ENCODE measurements at places on chromosomes 5 and 9.

- no peak for DNase-seq
Observed at GRCh38 chr5:40687321-40687720, 7.6 kb downstream of the PTGER4 start.

DNA sequence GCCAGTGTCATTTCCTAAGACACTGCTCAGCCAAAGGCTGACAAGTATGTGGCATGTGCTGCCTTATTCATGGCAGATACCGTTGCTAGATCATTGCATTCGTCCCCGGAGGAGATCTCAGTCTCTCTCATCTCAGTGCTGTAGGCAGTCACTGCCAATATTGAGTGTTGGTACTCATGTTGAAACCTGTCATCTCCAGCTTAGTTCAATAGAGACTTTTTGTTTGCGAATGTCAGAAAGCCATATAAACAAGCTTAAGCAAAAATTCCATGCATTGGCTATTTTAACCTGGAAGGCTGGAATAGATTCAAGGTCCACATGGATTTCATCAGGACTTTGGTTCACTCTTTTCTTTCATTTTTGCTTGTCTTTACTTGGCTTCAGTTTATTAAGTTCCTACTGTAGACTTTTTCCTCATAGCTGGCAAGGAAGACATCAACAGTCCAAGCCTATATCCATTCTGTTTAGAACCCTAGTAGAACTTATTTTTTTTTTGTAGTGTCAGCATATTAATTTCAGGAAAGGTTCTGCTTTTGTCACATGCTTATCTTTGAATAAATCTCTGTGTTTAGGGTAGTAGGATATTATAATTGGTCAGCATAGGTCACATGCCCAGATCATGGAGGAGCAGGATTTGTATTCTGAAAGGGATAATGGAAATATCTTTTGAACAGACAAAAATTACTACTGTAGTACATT, 66.8 kb downstream of the FCHO2 start:
- DNase-seq, result no peak

GRCh38 chr9:110605565-110605964, 26.0 kb upstream of the SVEP1 start:
- DNase-seq, result no peak

DNA sequence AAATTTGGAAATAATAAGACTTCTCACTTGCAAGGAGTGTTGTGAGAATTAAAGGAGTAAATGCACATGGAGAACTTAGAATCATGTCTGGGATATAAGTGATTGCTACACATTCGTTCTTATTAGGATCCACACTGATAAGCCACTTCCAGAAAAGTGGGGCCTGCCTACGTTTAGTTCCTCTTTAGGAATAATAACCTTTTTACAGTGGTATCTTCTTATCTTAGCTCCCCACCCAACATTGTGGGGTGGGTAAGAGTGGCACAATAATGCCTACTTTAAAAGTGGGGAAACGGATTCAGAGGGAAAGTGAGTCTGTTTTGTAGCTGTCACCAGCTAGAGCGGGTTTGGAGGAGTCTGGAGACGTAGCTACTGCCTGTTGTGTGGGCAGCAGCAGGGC, 16.0 kb downstream of the DOCK2 start:
- no peak for DNase-seq

GRCh38 chr9:131835151-131835910, 95.5 kb upstream of the RAPGEF1 start:
- no peak for DNase-seq

DNA sequence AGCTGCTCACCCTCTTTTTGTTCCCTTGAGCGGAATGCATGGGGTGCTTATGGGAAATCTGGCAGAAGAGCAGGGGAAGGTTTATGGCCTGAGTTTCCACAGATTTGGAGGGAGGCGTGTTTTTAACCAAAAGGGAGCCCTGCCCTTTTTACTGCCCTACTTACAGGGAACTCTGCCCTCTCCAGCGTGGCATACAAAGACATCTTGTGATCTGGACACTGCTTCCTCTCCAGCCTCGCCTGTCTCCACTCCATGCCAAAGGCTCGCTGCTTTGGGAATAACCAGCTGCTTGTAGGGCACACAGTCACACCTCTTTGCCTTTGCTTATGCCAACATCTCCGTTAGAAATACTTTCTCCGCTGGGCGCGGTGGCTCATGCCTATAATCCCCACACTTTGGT, 314.2 kb downstream of the ARHGAP26 start:
- no peak for DNase-seq

DNA sequence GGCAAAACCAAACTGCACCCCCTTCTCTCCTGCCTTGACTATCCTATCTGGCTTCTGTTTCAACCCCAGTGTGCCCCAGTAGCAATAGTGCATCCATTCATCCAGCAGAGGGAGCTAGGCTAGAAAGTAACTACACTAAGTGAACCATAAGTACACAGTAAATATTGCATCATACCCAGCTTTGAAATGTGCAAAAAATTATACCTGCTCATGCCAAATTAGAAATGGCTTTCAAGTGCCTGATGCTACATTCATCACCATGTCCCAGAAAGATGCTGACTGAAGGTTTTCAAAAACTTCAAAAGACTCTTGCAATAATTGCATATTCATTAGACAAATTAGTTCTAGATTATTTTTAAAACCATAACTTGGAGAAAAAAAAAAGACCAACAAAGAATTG, 153.5 kb downstream of the PRELID2 start:
- peak; percentile 32 for DNase-seq

- no peak for DNase-seq
Observed at GRCh38 chr5:102921341-102922044, 166.4 kb downstream of the PAM start.

DNA sequence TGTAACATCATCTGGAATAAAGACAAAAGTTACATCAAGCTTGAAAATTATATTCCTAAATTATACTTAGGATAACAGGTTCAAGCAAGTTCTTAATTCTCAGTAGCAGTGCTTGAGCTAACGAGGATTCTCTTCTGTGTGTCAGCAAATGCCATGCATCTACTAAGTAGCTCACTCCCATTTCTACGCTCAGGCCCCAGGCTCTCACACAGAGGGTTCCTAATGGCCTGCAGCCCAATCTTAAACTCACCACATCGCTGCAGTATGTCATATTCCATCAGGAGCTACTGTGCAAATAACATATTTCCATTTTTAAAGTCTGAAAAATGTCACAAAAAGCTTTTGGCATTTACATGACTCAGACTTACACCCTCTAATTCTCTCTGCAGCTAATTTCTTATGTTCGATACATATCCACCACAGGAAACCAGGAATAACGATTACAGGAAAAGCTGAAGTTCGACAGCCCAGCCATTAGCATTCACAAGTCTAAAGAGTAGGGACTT, 474.8 kb downstream of the EFNA5 start:
- no peak for DNase-seq
